ENCODE measurements at places on chromosomes 16 and 17.

- peak; percentile 73 for DNase-seq
Measured at GRCh38 chr17:7912927-7913524, 3.1 kb downstream of the RNF227 start.

- DNase-seq = no peak
Measured at GRCh38 chr17:79153367-79154130, 78.9 kb downstream of the ENGASE start.

DNA sequence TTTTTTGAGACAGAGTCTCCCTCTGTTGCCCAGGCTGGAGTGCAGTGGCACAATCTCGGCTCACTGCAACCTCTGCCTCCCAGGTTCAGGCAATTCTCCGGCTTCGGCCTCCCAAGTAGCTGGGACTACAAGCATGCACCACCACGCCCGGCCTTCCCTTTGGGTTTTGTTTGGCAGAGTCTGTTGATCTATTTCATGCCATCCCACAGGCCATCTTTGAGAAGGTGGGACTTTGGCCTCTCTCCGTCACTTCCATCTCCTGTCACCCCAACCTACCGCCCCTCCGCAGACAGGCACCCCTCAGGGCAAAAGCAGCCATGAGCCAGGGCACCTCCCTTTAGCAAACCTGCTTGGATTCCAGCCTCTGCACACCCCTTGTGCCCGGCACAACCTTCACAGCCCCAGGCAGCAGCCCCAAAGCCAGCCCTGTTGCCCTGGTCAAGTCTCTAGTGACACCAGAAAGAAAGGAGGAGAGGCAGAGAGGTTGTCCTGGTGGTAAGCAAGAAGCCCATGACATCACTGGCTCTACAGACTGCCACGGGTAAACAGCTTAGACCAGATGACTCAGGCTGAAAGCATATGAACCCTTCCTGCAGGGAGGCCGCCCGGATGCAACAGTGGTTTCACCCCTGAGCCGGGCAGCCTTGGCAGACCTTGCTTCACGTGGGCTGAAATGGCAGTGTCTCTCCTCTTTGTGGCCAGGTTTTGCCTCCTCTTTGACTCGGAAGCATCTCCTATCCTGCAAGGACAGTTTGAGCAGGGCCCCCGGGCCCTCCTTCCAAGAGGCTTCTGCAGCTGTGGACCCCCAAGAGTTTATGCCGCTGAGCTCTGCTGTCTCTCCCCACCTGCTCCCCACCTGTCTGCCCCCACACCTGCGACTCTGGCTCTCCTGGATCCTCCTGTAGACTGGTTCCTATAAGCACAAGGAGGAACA is 8.1 kb upstream of the TIMP2 start:
- DNase-seq = peak; percentile 46

DNA sequence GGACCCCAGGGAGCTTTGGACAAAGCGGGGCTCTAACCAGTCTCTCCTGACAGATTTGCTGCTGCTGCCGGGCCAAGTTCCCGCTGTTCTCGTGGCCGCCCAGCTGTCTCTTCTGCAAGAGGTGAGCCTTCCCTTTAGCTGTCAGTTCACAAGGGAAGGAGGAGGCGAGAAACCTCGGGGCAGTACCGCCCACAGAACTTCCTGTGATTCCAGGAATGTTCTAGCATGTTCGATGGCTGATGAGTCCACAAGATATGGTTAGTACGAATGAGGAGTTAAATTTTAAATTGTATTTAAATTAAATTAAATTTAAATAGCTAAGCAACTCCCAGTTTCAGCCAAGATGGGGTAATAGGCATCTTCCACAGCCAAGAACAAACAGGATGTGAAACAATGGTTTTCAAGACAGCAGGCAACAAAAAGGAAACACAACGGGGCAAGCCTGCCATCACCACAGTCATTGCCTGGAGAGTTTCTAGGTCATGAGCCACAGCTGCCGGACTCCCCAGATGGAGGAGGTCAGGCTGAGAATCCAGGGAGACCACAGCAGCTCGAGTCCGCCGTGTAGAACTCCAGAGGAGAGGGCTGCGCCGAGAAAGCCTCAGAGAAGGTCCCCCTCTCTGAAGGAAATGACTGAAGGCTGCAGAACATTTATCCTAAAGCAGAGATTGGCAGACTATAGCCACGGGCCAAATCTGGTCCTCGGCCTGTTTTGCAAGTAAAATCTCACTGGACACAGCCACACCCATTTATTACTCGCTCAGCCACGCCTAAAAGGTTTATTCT is 9.5 kb upstream of the TCF25 start:
- DNase-seq = peak; percentile 90

DNA sequence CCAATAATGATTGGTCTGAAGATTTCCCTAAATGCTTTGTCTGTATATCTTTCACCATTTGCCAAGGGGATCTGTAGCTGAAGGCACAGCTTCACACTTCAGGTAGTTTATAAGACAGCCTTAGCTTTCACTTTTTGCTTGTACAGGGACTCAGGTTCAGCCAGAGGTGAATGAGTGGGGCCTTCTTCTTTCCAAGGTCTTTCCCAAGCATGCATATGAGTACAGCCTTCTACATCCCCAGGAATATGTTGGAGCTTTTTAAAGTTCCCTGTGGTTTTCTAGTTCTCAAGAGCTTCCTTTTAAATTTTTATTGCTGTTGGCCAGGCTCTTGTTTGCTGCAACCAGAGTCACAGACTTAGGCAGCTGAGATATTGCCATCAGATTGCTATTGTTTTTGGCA is 17.9 kb upstream of the SPDYE4 start:
- DNase-seq = no peak

DNA sequence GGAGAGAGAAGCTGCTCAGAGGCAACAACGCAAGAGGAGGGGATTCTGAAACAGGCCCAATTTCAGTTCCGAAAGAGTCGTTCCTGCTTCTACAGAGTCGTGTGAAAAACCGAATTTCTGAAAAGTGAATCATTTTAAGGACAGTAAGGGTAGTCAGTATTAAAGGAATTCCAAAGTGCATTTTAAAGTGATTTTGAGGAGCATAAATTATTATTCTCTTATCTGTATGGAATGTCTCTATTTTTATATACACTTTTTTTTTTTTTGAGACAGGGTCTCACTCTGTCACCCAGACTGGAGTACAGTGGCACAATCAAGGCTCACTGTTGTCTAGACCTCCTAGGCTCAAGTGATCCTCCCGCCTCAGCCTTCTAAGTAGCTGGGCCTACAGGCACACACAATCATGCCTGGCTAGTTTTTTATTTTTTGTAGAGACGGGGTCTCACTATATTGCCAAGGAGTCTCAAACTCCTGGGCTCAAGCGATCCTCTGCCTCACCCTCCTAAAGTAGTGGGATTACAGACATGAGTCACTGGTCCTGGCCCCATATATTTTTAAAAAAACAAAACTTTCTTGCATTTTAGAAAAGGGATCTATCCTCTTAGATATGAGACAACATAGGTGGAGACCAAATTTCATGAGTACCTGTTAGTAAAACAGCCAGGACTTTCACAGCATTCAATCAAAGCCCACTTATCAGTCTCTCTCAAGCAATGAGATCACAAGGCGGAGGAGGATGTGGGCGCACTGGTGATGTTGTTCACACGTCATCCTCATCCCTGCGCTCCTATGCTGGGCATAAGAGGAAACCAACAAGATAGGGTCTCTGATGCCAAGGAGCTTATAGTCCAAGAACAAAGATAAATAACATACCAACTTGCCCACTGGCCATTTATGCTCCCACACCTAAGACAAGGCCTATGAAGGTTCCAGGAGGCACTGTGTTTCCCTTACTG is 53.2 kb downstream of the SMG6 start:
- DNase-seq = no peak

DNA sequence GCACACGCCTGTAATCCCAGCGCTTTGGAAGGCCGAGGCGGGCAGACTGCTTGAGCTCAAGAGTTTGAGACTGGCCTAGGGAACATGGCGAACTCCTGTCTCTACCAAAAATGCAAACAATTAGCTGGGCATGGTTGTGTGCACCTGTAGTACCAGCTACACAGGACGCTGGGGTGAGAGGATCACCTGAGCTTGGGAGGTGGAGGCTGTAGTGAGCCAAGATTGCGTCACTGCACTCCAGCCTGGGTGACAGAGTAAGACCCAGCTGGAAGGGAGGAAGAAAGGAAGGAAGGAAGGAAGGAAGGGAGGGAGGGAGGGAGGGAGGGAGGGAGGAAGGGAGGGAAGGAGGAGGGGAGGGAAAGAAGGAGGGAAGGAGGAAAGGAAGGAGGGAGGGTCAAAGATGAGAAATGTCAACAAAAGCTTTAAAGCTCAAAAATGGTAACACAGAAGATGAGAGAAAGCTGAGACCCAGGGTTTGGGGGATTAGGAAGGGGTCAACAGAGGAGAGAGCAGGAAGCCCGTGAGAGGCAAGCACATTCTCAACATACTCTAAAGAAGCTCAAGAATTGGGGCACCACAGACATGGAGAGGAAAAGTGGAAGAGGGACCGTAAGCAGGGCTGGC is 5.0 kb upstream of the KRT19 start:
- DNase-seq = no peak

DNA sequence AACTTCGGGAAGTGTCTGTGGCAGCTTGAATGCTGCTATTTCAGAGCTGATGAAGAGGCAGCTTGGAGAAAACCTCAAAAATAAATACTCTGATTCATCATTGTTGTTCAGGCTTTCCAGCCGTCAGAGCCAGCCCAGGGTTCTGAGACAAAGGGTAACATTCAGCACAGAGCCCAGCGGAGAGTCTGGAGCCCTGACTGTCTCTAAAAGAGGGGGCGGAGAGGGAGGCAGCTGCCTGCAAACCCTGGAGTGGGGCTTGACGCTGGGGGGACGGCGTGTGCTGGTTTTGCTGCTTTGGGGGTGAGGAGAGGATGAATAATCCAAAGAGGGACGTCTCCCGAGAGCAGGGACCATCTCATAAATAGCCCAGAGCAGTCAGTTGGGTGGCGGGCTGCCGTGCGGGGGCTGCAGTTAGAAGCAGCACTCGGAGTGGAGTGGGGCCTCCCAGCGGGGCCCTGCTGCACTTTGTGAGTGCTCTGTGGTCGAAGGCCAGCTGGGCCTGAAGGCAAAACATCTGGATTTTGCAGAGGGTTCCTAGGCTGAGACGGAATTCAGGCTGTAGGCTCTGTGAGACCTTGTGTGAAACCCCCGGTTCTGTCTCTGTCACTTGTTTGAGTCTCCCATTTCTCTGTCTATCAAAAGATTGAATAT is 237.8 kb downstream of the PRKCA start:
- no peak for DNase-seq

GRCh38 chr17:21033350-21033749 is 9.5 kb downstream of the USP22 start:
- DNase-seq = no peak

- DNase-seq = no peak
Measured at GRCh38 chr17:82198092-82198491, 14.6 kb downstream of the CCDC57 start.

GRCh38 chr16:17602678-17603077 is 131.9 kb upstream of the XYLT1 start:
- no peak for DNase-seq

- DNase-seq = no peak
Measured at GRCh38 chr17:79948406-79948944, 87.2 kb downstream of the TBC1D16 start.

- DNase-seq = no peak
Measured at GRCh38 chr16:84813141-84813934, 6.4 kb upstream of the CRISPLD2 start.

- DNase-seq = no peak
Measured at GRCh38 chr17:54013072-54013471, 190.3 kb downstream of the KIF2B start.

DNA sequence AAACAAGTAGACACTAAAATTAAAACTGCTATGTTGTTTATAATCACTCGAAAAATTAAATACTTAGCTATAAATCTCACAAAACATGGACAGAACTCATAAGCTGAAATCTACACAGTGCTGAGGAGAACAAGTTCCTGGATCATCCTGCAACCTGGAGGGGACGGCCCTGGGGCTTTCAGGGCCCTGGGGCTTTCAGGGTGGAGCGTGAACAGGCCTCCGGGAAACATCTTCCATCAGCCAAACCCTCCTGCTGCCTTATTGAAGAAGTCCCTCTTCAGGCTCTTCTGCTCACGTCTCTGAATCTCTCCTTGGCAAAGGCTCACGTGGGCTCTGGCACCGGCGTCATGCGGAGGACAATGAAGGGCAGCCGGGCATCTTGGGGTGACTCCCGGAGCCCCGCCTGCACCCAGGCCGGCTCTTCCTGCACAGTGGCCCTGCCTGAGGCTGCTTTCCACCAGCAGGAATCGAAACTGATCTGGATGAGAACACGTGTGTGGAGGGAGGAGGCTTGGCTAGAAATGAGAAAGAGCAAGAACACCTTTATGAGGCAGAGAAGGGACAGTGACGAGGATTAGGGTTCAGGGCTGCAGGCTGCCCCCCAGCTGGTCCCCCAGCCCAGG is 127.3 kb downstream of the CDRT15L2 start:
- no peak for DNase-seq

DNA sequence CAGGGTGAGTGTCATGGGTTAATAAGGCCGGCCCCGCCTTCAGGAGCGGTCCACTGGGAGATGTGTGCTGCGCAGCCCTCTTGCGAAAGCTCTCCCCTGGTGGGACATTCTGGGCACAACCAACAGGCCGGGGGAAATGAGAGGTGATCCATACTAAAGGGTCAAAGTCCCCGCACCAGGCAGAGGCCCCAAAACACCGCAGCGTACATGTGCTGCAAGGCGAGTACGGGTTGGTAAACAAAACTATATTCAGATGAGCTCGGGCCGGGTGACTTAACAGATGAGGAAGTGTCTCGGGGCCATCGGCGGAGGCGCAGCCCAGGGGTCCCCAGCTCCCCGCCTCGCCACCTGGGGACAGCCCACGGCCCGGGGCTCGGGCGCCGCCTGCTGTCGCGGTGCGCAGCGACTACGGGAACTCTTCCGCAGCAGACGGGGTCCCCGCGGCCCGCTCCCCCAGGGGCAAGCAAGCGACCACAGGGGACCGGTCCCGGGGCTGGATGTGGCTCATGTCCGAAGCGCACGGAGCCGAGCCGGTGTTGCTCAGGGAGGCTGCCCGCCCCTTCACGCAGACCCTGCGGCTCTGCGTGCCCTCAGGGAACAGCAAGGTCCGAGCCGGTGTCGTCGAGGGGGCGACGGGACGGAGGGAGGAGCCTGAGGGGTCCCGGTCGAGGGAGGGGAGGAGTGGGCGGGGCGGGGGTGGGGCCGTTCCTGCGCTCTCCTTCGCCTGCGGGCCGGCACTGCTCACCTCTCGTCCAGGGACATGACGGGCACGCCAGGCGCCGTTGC is at the start of gene RAB37:
RAB37 (plus strand) TSS at position 744 of the 786 bp plus-strand sequence; CDS start at position 761, 17 bp downstream.
- DNase-seq = peak; percentile 64

- DNase-seq = no peak
Measured at GRCh38 chr17:29102046-29102445, 59.1 kb downstream of the PIPOX start.

All from inflammatory macrophage (primary cell).